ENCODE measurements at places on chromosomes 16 and 17.

GRCh38 chr17:62998166-62998565 is 32.1 kb downstream of the TANC2 start:
- DNase-seq: no peak

DNA sequence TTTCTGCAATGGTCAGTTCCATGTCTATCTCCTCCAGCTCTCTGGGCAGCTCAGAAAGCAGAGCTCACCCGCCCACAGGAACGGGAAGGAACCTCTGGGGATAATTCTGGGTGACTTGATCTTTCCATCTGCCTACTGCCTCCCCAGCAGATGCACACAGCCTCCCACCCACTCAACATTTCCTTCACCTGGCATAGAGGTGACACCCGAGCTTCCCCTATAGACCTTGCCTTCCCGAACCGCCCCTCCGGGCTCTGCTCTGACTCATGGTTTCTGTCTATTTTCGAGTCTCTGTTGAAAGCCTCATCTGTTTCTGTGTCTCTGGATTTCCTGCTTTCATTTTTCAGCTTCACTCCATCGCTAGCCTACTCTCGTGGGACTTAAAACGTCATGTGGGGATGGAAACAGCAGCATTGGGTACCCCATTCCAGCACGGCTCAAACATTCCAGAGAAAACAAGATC is 11.4 kb downstream of the GGA3 start:
- no peak for DNase-seq

GRCh38 chr17:42553161-42553818 is 567 bp downstream of the HSD17B1 start:
- DNase-seq: no peak

DNA sequence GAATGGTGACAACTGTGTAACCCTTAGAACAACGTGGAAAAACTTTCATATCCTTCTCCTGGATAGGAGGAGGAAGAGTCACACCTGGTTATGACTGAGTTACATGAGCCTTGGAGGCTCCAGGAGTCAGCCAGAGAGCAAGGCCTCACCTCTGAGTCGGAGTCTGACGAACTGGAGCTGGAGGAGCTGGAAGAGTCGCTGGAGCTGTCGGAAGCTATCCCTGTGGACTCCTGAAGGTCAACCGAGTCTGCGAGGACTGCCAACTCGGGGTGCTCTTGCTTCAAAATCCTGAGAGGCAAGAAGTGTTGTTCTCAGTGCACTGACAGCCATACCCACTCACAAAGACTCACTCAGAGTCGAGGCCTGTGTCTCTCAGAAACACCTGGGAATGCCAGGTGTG is 6.2 kb downstream of the JMJD6 start:
- DNase-seq: no peak

DNA sequence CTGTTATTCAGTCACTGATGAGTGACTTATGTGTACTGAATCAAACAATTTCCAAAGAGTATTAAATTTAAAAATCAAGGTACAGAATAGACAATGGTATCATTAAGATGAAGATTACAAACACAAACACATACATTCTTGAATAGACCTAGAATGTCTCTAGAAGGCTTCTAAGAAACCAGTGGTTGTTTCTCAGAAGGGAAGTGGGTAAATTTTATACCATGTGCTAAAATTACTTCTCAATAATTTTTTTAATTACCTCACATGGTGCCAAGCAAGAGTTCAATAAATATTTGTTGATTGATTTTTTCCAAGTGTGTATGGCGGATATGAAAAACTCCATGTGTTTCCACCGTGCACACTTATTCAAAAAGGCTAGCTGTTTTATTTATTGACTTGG is 6.4 kb downstream of the DYNLRB2 start:
- DNase-seq: no peak

DNA sequence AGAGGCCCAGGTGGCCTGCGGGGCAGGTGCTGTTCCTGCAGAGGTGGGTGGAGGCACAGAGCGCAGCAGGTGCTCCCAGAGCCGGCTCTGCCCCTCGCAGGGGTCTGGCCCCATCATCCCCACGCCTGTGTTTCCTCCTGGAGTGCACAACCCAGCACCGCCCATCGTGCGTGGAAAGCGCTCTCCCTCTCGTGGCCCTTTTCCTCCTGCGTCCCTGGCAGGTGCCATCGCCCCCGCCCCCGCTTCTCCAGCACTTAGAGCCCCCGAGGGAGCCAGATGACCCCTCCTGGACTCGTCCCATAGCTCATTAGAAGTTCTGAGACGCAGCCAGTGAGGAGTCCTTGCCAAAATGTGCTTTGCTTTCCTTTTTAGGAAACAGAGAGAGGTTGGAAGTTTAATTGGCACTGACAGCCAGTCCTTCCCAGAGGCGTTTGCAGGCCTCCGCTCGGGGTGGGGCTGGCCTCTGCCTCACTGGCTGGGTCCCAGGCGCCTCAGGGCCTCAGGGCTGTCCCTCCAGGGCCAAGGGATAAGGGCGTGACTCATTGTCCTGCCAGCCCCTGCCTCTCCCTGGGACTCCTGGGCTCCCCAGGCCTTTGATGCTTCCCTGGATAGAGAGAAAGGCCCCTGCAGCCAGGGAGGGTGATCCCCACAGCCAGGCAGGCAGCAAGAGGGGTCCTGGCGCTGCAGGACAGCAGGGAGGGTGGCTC is 32.2 kb upstream of the CHMP6 start:
- no peak for DNase-seq

DNA sequence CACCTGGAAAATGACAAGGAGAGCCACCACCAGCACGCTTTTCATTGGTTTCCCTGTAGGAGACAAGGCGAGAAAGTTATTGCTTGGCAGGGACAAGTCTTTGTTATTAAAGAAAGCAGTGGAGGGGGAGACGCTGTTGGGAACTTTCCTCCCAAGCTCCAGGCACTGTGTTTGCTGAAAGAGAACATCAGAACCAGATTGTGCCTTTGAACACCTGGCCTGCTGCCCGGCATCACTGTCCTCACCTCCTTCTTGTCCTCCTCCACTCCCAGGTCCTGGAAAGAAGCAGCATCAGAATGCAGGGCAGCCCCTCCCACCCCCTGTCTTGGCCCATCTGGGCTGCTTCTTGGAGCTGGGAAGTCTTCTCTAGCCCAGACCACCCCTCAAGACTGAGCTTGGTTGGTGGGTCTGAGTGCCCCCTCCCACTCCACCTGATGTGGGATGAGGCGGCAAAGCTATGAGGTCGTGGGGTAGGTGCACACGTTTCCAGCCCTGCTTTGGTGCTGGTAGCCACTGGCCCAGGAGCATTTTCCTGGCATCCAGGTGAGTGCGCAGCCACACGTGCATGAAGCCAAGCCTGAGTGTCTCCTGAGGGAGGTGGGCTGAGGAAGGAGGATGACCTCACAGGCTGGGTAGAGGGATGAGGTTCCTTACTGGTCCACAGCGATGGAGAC is 6.2 kb downstream of the CCR7 start:
- DNase-seq: no peak

DNA sequence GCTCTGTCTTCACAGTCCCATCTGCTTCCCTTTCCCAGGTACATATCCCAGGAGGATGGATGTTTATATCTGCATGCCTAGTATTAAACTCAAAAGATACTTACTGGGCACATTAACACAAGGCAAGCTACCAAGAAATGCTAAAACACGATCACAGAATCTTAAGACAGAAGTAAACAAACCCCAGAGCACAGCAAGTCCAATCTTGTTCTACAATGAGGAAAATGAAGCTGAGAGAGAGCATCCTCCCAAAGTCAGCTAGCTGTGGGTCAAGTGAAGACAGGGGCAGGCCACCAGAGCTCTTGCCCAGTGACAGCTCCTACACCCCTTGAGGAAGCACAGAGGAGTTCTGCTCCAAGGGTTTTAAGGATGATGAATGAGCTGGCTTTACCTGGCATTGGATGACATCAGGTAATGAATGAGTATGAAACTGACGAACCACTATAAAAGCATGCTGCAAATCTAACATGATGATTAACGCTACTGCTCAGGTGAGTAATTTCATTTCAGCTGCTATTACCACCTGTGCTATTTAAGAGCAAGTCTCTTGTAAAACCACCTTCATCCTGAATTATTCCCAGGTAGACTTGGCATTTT is 20.3 kb downstream of the XPO6 start:
- DNase-seq: no peak

- DNase-seq: no peak
These were observed 194.0 kb downstream of the SALL1 start for GRCh38 chr16:50957056-50957455.

DNA sequence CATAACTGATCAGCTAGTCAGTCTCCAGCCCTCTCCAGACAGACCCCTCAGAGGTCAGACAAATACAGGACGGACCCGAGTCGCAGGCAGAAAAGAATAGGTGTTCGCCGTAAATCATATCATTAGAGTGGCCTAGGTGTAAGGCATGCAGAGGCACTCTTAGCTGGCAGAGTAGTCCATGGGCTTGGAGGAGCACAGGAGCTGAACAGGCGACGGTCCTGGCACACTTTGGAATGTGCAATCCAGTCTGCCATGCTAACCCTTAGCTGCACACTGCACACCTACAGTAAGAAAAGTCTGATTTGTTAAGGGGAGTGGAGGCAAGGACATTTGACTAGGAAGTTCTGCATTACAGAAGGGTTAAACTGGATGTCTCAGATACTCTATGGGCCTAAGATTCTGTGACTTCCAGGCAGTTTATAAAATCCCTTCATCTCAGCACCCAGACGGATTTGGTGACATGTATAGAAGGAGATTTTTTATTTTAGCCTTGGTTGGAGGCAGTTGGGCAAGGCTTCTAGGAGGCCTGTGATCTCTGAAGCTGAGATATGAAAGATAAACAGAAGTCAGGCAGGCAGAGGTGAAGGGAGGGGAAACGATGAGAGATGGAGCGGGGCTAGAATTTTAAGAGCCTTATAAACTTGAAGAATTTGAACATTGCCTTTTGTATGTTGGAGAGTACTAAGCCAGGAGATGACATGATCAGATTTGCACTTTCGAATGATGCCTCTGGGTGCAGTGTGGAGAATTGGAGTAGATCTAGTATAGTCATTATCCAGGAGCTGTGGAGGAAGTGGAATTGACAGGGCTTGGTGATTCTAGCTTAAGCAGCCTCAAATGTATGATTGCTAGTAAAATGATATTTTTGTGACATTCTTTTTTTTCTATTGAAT is 34.6 kb upstream of the SLC5A11 start:
- no peak for DNase-seq

DNA sequence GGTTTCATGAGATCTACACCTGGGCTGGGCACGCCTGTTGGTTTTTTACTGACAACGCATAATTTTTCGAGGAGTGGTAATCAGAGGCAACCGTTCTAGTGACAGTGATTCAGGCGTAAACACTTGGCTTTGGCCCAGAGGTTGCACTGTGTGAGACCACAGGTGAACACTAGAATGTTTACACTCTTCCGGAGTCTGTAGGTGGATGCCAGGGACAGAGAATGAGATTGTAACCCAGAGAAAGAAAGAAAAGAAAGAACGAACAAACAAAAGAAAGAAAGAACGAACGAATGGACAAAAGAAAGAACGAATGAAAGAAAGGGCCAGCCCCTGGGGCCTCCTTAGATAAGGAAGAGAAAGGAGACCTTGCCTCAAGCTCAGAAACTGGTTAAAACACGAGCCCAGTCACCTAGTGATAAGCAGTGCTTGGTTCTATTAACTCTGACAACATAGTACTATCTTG is 113.2 kb downstream of the PRKCB start:
- DNase-seq: no peak

DNA sequence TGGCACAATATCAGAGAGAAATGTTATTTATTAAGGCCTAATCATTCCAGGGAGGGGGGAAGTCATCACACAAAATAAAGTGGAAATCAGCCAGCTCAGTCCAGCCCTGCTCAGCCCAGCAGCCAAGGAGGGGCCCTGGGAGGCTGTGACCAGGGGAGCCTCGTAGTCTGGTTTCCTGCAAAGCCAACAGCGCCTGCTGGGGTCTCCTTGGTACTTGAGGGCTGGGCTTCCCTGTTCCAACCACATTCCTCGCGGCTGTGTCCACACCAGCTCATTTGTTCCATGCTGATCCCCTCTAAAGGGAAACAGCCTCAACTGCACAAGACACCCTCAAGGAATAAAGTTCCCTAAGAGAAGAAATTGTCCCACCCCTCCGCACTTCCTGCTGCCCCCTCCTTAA is 154.0 kb downstream of the TMEM132E start:
- DNase-seq: no peak

- no peak for DNase-seq
These were observed 98.3 kb downstream of the CHD9 start for GRCh38 chr16:53153130-53153529.
